PC-3 (cell line): ENCODE measurements at places on chromosomes 12 and 14.

DNA sequence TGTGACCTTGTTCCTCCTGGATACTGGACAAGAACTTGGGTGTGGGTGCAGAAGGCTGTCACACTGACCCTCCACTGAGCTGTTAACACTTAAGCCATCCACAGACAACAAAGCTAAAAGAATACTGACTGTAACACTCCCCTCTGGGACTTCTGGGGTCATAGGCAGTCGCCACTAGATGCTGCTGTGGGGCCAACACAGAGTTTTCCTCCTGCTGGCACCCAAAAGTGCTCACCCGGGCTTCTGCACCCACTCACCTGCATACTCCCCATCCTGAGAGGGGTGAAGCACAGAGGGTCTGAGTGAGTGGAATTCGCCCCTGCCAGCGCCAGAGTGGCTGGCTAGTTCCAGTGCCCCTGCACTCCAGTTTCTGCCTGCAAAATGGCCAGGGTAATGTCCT, 422.4 kb upstream of the LMO3 start:
- H3K4me1 ChIP-seq: no peaks in the 10 kb centered on the region
- no peaks in the 10 kb centered on the region for H3K36me3 ChIP-seq
- DNase-seq: peak; percentile 15
- H3K4me3 ChIP-seq: no peak overlapping the region

- H3K27me3 ChIP-seq: no peaks in the 10 kb centered on the region
- no peak overlapping the region for H3K27ac ChIP-seq
- DNase-seq: no peak
- H3K4me3 ChIP-seq: no peak overlapping the region
Measured at GRCh38 chr12:76529226-76529918, 30.2 kb downstream of the OSBPL8 start.

GRCh38 chr14:57863471-57863870, 2.4 kb downstream of the SLC35F4 start:
- no peak for DNase-seq
- no peak overlapping the region for H3K27ac ChIP-seq
- no peaks in the 10 kb centered on the region for H3K36me3 ChIP-seq

DNA sequence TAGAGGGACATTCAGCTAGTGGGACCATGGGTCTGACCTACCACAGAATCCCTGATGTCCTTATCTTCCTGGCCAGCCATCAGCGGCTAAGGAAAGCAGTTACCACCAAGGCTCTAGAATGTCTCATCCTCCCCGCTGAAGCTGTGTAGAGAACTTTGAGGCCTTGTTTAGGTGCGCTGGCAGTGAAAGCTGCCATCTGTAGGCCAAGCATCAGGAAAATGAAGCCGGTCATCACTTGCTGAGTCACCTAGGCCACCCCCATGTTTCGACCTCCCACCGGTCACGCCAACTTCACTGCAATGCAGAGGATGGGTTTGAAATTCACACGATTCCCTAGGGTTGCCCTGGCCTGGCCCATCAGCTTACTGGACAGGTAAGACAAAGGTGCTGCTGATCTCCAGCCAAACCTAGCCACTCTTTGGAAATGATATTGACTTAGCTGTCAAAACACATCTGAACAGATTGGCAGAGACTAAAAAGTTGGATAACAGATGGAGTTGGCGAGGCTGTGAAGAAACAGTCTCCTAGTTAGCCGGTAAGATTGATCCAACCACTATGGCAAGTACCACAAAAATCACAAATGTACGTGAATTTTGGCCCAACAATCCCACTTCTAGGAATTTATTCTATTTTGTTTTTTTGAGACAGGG, 52.0 kb downstream of the NOS1 start:
- no peak for DNase-seq
- no peaks in the 10 kb centered on the region for H3K4me1 ChIP-seq
- H3K27ac ChIP-seq: no peak overlapping the region
- peaks cover 9% of the 10 kb centered on the region for H3K27me3 ChIP-seq
- no peak overlapping the region for H3K4me3 ChIP-seq

DNA sequence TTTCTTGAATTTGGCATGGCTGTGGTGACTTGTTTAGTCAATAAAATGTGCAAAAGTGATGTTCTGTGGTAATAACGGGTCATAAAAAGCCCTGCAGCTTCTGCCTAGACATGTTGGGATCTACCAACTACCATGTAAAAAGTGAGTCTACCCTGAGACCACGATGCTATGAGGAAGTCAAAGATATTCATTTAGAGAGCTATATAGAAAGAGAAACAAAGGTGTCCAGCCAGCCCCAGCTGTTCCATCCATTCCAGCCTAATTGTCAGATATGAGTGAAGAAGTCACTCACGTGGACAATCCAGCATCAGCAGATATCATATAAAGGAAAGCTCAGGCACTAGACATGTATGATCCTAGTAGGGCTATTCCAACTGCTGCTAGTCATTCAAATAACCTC, 117.2 kb upstream of the SSTR1 start:
- no peak overlapping the region for H3K27ac ChIP-seq
- H3K4me3 ChIP-seq: no peak overlapping the region
- no peaks in the 10 kb centered on the region for H3K36me3 ChIP-seq
- H3K4me1 ChIP-seq: no peaks in the 10 kb centered on the region

- H3K27me3 ChIP-seq: no peaks in the 10 kb centered on the region
- H3K4me1 ChIP-seq: peaks cover 66% of the 10 kb centered on the region
- no peaks in the 10 kb centered on the region for H3K36me3 ChIP-seq
- H3K27ac ChIP-seq: peak overlapping the region; percentile 95
Measured at GRCh38 chr12:75660805-75661404, 149.5 kb upstream of the KRR1 start.

DNA sequence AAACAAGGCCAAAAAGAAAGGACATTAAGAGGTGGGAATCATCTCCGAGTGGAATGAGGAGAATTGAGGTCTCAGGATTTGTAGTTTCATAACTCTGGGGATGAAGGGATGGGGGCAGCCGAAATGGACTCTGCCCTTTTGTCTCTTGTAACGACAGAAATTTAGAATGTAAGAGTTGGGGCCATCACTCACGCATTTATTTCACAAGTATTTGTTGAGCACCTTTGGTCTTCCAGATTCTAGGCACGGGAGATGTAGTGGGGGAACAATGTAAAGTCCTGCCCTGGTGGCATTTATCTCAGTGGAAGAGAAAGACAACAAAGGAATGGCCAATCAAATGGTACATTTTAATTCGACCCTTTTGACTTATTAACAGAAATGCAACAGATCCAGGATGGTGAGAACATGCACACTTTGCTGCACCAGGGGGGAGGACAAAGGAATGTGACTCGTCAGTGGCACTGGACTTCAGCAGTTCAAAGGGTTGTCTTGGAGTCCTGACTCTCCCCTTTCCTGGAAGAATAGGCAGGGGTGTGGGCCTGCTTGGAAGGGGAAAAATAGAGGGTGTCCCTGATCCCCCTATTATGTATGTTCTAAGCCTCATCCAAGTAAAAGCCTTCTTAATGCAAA, 102.0 kb downstream of the TMEM30B start:
- peak; percentile 22 for DNase-seq
- H3K4me1 ChIP-seq: peaks cover 44% of the 10 kb centered on the region
- no peak overlapping the region for H3K4me3 ChIP-seq
- H3K36me3 ChIP-seq: no peaks in the 10 kb centered on the region
- H3K27me3 ChIP-seq: no peaks in the 10 kb centered on the region

DNA sequence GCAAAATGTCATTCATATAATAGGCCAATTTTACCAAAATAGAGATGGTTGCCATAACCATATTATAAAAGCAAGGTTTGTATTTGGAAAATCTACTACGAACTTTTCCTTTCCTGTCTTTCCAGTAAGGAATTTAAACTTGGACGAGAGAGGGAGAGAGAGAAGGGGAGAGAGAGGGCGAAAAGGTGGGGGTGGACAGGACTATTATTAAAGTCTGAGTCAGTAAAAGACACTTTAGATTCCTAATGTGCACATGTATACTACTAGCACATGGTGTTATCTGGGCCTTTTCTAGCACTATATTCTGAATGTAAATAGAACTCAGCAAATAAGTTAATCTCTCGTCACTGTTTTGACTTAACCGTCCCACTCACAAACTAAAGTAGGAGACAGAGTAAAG, 30.4 kb upstream of the FBLN5 start:
- peaks cover 3% of the 10 kb centered on the region; the same call in 1 of the 2 replicates for H3K36me3 ChIP-seq
- no peak overlapping the region for H3K4me3 ChIP-seq
- no peaks in the 10 kb centered on the region for H3K27me3 ChIP-seq
- H3K27ac ChIP-seq: no peak overlapping the region
- H3K4me1 ChIP-seq: peaks cover 13% of the 10 kb centered on the region

GRCh38 chr12:18483698-18484325, 222.5 kb downstream of the PIK3C2G start:
- no peak for DNase-seq
- H3K27ac ChIP-seq: no peak overlapping the region
- H3K4me1 ChIP-seq: no peaks in the 10 kb centered on the region
- no peak overlapping the region for H3K4me3 ChIP-seq

DNA sequence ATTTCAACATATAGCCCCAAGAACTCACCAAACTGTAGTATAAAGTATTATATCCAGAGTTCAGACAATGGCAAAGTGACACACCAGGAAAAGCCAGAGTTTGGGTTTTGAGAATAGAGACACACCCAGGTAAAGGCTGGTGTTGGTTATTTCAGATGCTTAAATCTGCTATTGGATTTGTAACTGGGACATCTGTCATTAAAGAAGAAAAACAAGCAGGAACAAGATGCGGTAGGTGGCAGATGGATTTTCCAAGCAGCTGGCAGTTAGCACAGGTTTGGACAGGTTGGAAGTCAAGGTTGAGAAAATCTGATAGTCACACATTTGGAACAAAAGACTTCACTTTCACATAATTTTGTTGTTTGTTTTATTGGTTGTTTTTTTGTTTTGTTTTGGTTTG, 14.4 kb upstream of the CDK17 start:
- no peaks in the 10 kb centered on the region for H3K36me3 ChIP-seq
- no peak overlapping the region for H3K4me3 ChIP-seq
- H3K27me3 ChIP-seq: no peaks in the 10 kb centered on the region

DNA sequence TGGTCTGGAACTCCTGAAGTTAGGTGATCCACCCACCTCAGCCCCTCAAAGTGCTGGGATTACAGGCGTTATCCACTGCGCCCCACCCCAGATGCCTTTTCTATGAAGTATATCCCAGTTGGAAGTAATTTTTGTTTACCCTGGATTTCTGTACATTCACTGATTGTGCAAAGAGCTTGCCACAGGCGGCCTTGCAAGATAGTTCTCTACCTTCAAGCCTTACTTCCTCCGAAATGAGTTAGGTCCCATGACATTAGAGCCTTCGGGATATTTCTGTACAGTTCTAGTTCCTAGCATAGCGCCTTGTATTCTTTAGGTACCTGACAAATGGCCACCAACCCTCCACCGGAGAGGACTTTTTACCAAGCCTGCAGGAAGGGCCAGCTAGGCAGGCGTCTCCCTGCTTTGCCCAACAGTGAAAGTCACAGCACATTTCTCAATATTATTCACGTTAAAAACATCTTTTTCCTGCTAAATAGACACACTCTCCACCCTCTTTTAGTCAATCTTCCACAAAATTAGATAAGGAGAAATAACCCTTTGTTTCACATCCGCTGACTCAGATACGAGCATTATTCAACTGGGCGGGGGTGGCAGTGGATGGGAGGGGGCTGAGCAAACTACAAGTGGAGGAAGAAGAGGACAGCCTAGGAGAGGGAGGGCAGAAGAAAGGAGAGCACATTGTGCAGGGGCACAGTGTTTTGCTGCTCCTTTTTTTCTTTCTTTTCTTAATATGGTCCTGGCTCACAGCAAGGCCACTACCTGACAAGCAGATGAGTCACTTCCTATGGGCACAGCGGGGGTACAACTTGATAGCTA, 40.0 kb upstream of the CAPRIN2 start:
- peak overlapping the region; percentile 100 for H3K27ac ChIP-seq
- no peaks in the 10 kb centered on the region for H3K27me3 ChIP-seq
- H3K4me3 ChIP-seq: peak overlapping the region; percentile 80
- H3K36me3 ChIP-seq: peaks cover 2% of the 10 kb centered on the region; the same call in 1 of the 2 replicates
- peak; percentile 91 for DNase-seq
- peaks cover 59% of the 10 kb centered on the region for H3K4me1 ChIP-seq

DNA sequence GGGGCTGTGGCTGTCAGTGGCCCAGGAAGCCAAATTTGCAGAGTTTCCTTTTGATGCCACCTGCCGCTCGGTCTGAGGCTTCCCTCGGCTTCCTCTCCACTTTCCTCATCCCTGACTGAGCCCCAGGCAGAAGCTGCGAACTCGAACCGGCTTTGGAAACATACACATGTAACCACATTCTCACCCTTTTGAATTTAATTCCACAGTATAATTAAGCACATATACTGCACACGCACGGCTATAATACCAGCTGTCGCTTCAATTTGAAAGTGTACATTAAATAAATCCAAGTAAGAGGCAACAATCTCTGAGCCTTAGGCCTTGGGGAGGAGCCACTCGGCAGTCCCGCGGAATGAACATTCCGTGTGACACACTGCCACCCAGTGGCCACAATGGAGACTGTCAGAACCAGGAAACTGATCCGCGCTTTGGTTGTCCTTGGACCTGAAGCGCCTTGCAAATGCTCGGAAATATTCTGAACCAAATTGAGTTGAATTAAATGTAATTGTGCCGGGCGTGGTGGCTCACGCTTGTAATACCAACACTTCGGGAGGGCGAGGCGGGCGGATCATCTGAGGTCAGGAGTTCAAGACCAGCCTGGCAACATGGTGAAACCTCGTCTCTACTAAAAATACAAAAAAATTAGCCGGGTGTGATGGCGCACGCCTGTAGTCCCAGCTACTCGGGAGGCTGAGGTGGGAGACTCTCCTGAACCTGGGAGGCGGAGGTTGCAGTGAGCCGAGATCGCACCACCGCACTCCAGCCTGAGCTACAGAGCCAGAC, 117.9 kb upstream of the TMPO start:
- no peaks in the 10 kb centered on the region for H3K36me3 ChIP-seq
- peak overlapping the region; percentile 68 for H3K4me3 ChIP-seq
- peaks cover 6% of the 10 kb centered on the region for H3K27me3 ChIP-seq
- H3K4me1 ChIP-seq: peaks cover 21% of the 10 kb centered on the region
- H3K27ac ChIP-seq: no peak overlapping the region
- peak; percentile 91 for DNase-seq

DNA sequence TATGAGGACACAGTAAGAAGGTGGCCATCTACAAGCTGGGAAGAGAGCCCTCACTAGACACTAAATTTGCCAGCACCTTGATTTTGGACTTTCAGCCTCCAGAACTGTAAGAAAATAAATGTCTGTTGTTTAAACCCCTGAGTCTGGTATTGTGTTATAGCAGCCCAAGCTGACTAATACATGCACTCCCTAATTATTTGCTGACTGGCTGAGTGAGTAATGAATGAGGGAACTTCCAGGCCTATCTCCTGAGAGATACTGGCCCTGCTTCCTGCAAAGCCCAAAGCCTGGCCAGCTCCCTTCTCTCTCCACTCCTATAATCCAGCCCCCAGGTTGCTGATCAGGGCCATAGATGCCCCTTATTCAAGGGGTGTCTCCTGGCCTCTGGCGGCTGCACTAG, 120.0 kb upstream of the NOS1 start:
- peaks cover 20% of the 10 kb centered on the region for H3K4me1 ChIP-seq
- H3K27ac ChIP-seq: no peak overlapping the region
- DNase-seq: peak; percentile 61
- no peaks in the 10 kb centered on the region for H3K27me3 ChIP-seq
